ENCODE measurements at places on chromosomes 5 and 9. TPM values are rescaled to one million over a fixed set of nuclear protein-coding genes. Genes with fewer than 3 reads are reported as not detected.

Gene FGF1
- not detected for total RNA-seq

Gene CBY3
- not detected for total RNA-seq

Gene COL27A1
- 0.47 TPM for total RNA-seq

Gene NSUN2
- 84.7 TPM for total RNA-seq

Gene PTPN3
- total RNA-seq = not detected

Gene ROR2
- total RNA-seq = 0.05 TPM

Gene LCN9
- not detected for total RNA-seq

Gene PRRX2
- total RNA-seq = not detected

- peak overlapping the region; percentile 90 for H3K27ac ChIP-seq
- DNase-seq = no peak
- H3K4me3 ChIP-seq = no peak overlapping the region
- H3K36me3 ChIP-seq = peaks cover 14% of the 10 kb centered on the region
- H3K27me3 ChIP-seq = no peaks in the 10 kb centered on the region
Observed at GRCh38 chr5:156892864-156893263, 42.8 kb downstream of the PPP1R2B start.

DNA sequence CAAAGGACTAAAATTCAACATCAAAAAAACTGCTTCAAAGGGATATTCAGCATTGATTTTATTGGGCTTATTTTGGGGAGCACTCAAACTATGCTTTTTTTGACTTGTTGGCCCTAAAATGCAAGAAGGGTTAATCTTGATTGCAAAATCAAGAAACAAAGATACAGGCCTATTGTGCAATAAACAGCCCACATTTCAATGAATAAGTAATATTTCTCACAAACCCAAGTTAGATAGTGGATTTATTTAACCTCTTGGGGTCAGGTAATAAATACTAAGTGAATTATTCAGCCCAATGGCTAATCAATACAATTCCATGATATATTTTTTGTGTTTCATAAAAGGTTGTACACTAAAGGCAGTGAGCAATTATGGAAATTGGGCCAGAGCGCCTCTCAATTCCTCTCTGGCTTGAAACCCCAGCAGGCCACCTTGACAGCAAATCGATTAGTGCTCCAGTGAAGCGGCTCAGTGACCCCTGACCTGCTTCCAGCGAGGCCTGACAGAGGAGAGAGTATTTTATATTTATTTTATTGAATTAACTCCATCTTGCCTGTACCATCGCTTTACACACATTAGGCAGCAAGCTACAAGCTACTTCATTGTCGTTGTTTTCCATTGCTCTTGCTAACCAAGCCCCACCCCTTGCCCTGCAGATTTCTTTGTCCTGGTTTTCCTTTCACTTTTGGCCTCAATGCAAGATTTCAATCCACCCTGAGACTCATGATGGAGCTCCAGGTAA is 65.5 kb downstream of the EBF1 start:
- no peak overlapping the region for H3K4me3 ChIP-seq
- no peaks in the 10 kb centered on the region for H3K4me1 ChIP-seq
- H3K36me3 ChIP-seq = no peaks in the 10 kb centered on the region

- H3K4me1 ChIP-seq = peaks cover 37% of the 10 kb centered on the region
- H3K4me3 ChIP-seq = no peak overlapping the region
- no peaks in the 10 kb centered on the region for H3K27me3 ChIP-seq
- no peak for DNase-seq
- no peak overlapping the region for H3K27ac ChIP-seq
Observed at GRCh38 chr5:177596775-177597238, 3.1 kb upstream of the B4GALT7 start.

- peaks cover 2% of the 10 kb centered on the region for H3K27me3 ChIP-seq
- peaks cover 23% of the 10 kb centered on the region for H3K36me3 ChIP-seq
- H3K4me3 ChIP-seq = peak overlapping the region; percentile 86
- H3K27ac ChIP-seq = peak overlapping the region; percentile 70
Observed at GRCh38 chr9:35666045-35666444, 1.1 kb upstream of the ARHGEF39 start.

- no peak overlapping the region for H3K27ac ChIP-seq
- H3K4me3 ChIP-seq = no peak overlapping the region
- H3K4me1 ChIP-seq = peaks cover 2% of the 10 kb centered on the region
Observed at GRCh38 chr5:132239776-132240175, 12.1 kb upstream of the P4HA2 start.

- H3K4me3 ChIP-seq = no peak overlapping the region
- H3K27ac ChIP-seq = no peak overlapping the region
- peaks cover 9% of the 10 kb centered on the region for H3K4me1 ChIP-seq
- no peaks in the 10 kb centered on the region for H3K36me3 ChIP-seq
- no peak for DNase-seq
Observed at GRCh38 chr9:122053567-122054350, 39.3 kb downstream of the TTLL11 start.

DNA sequence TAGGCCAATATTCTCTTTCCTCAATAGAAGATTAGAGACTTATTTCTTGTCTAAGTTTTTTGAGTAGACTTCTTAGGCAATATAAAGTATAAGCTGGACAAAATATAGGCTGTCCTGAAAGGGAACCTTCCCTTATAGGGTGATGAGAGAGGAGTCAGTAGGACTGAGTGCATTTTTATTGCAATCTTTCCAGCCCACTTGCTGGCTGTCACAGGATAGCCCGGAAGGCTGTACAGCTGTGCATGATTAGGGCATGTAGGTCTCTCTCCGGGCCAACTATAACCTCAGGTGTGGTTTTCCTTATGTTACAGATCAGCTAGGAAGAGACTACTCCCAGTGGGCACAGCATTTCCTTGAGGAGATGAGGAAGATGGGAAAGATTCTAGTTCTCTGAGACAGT is 159.8 kb upstream of the MEF2C start:
- peaks cover 5% of the 10 kb centered on the region for H3K4me1 ChIP-seq

- H3K27ac ChIP-seq = no peak overlapping the region
- H3K36me3 ChIP-seq = no peaks in the 10 kb centered on the region
- H3K4me3 ChIP-seq = no peak overlapping the region
- DNase-seq = no peak
- H3K27me3 ChIP-seq = no peaks in the 10 kb centered on the region
Observed at GRCh38 chr5:79484731-79485130, 29.2 kb downstream of the HOMER1 start.

GRCh38 chr9:4235871-4236804 is 63.7 kb downstream of the GLIS3 start:
- no peaks in the 10 kb centered on the region for H3K36me3 ChIP-seq
- DNase-seq = no peak
- H3K27me3 ChIP-seq = no peaks in the 10 kb centered on the region
- H3K4me3 ChIP-seq = no peak overlapping the region

DNA sequence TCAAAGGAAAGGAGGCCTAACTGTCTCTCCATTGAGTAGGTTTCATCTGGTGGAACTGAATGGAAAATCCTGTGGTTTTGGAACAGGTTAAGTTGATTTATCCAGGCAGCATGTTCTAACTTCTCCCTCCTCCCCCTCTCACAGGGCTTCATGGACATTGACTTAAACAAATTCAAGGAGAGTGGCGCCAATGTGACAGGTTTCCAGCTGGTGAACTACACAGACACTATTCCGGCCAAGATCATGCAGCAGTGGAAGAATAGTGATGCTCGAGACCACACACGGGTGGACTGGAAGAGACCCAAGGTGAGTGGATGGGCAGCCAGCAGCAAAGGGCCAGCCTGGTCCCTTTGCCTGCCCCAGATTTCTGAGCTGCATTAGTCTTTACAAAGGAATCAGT is 183.9 kb downstream of the GRIA1 start:
- H3K27me3 ChIP-seq = no peaks in the 10 kb centered on the region
- H3K36me3 ChIP-seq = no peaks in the 10 kb centered on the region
- H3K27ac ChIP-seq = no peak overlapping the region
- H3K4me1 ChIP-seq = no peaks in the 10 kb centered on the region
- H3K4me3 ChIP-seq = no peak overlapping the region

DNA sequence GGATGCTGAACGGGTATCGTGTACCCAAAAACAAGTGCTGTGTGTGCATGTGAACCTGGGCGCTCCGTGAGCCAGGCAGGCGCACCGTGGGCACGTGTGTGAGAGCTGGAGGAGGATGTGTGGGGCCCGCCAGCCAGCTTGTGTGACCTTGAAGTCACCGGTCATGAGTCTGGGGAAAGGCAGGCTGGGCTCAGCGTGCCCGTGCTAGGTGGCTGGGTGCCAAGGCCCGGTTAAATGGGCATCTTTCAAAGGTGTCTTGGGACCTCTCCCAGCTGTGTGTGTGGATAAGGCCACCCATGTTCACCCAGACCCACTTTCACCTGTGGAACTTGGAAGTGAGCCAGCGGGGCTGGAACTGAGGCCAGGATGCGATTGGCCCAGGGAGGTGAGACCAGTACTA is 3.4 kb downstream of the KCNT1 start:
- H3K27ac ChIP-seq = no peak overlapping the region
- H3K4me1 ChIP-seq = peaks cover 2% of the 10 kb centered on the region
- no peaks in the 10 kb centered on the region for H3K27me3 ChIP-seq

- no peaks in the 10 kb centered on the region for H3K4me1 ChIP-seq
- peaks cover 27% of the 10 kb centered on the region for H3K36me3 ChIP-seq
- no peak overlapping the region for H3K27ac ChIP-seq
- no peak overlapping the region for H3K4me3 ChIP-seq
- no peaks in the 10 kb centered on the region for H3K27me3 ChIP-seq
Observed at GRCh38 chr9:97484134-97484533, 17.3 kb upstream of the TMOD1 start.

DNA sequence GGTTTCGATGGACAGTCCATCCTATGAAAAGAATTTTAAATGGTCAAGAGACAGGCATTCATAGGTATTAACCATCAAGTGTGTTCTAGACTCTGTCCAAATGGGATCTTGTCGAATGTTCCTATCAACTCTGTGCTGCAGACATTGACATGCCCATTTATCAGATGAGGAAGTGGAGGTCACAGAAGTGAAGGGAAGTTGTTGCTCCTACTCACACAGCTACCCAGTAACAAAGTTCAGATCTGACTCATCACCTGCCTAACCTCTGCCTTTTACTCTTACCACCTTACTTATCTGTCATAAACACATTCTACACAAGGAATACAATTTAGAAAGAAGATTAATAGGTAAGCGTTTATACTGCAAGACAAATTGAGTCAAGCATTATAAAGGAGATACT is 426.2 kb upstream of the BRINP1 start:
- DNase-seq = no peak
- no peaks in the 10 kb centered on the region for H3K4me1 ChIP-seq
- no peaks in the 10 kb centered on the region for H3K27me3 ChIP-seq
- no peaks in the 10 kb centered on the region for H3K36me3 ChIP-seq

- DNase-seq = no peak
- H3K27ac ChIP-seq = peak overlapping the region; percentile 2
- peaks cover 51% of the 10 kb centered on the region for H3K4me1 ChIP-seq
- H3K4me3 ChIP-seq = no peak overlapping the region
- no peaks in the 10 kb centered on the region for H3K36me3 ChIP-seq
- H3K27me3 ChIP-seq = peaks cover 35% of the 10 kb centered on the region
Observed at GRCh38 chr5:150211156-150212030, 21.5 kb downstream of the SLC6A7 start.

DNA sequence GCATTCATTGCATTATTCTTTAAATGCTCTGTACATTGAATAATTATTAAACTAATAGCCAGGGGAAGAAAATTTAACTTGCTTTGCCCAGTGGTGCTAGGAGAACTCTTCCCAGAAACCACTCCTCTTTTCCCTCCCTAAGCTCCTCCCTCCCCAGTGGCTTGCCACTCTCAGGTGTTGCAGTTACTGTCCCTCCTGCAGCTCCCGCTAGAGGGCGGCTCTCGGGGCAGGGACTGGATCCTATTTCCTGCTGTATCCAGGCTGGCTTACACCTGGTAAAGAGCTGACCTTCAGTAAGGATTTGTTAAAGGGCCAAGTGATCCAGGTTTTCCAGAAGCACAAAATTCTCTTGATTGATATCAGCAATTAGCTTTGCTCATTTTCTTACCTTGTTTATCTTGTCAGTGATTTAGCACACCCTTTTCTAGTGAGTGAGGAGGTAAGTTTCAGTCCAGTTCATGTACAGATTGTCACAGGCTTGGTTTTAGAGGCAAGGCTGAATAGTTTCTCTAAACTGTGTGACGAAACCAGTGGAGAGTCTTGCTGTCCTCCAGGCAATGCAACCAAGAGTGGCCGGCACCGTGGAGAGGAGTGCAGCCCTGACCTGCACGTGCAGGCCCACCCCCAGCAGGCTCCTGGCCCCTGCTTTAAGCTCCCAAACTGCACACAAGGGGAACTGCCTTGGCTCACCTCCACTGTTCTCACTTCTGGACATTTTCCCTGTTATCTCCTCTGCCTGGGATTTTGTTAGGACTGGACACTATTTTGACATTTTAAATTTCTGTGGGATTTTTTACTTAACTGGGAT is 423.8 kb downstream of the SPOCK1 start:
- no peaks in the 10 kb centered on the region for H3K27me3 ChIP-seq
- peak; percentile 26 for DNase-seq
- H3K4me1 ChIP-seq = no peaks in the 10 kb centered on the region

GRCh38 chr5:91020065-91020800 is 362.9 kb downstream of the ARRDC3 start:
- no peaks in the 10 kb centered on the region for H3K4me1 ChIP-seq
- H3K36me3 ChIP-seq = no peaks in the 10 kb centered on the region
- no peak overlapping the region for H3K27ac ChIP-seq
- DNase-seq = no peak
- H3K27me3 ChIP-seq = peaks cover 2% of the 10 kb centered on the region
- no peak overlapping the region for H3K4me3 ChIP-seq

DNA sequence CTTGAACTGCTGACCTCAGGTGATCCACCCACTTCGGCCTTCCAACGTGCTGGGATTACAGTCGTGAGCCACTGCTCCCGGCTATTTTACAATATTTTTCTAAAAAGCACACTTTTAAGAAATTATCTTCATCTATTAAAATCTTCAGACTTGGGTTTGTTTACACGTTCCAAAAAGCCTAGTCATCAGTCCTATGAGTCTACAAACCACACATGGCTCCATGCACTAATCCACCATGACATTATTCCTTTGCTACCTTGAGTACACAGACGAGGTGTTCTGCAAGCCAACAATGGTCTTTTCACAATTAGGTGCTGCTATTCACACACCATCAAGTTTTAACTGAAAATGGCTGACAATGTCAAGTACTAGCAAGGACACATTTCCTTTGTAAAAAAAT is 41.0 kb downstream of the TRPM6 start:
- H3K4me3 ChIP-seq = no peak overlapping the region
- H3K4me1 ChIP-seq = no peaks in the 10 kb centered on the region
- no peaks in the 10 kb centered on the region for H3K36me3 ChIP-seq
- DNase-seq = no peak

DNA sequence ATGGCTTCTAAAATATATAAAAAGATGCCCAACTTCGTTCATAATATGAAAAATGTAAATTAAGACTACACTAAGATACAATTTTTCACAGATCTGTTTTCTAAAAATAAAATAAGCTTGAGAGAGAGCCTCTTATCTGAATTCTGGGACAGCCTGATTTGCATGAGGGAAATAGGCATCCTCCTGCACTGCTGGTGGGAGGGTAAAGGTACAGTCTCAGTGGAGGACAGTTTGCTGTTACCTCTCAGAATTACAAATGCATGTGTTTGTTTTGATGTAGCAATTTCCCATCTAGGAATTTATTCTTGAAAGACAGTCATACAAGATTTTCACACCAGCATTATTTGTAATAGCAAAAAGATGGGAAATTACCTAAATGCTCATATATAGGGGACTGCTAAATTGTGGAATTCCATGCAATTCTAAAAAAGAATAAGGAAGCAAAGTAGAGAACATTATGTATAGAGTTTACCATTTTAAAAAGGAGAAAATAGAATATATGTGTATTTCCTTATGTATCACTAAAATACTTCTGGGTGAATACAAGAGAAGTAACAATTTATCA is 75.7 kb downstream of the ZSWIM6 start:
- H3K4me3 ChIP-seq = no peak overlapping the region
- no peak overlapping the region for H3K27ac ChIP-seq
- no peaks in the 10 kb centered on the region for H3K36me3 ChIP-seq
- peaks cover 8% of the 10 kb centered on the region for H3K27me3 ChIP-seq

Measured in activated CD8-positive, alpha-beta T cell treated with anti-CD3 and anti-CD28 coated beads, Interleukin-2, amount 10 ng/mL, durations not matched to agents 7 days and 5 days (primary cell).